ENCODE measurements at places on chromosomes 6 and 20.

- no peak for DNase-seq
Measured at GRCh38 chr6:7373739-7374138, 15.8 kb downstream of the CAGE1 start.

DNA sequence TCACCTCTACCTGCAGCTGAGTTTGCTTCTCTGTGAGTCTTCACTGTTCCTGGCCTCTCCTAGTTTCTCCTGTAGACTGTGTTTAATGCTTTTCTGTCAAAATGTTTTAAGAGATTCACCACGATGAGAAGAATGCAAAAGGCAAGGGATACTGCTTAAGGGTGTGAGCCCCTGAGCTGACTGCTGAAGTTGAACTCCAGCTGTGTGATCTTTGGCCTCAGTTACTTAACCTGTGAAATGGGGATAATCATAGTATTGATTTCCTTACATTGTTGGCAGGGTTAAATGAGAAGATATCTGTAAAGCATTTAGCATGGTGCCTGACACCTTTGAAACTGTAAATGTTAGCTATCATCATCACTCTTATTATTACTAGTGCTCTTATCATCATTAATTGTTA lies 230.2 kb upstream of the MYLIP start:
- DNase-seq = no peak

DNA sequence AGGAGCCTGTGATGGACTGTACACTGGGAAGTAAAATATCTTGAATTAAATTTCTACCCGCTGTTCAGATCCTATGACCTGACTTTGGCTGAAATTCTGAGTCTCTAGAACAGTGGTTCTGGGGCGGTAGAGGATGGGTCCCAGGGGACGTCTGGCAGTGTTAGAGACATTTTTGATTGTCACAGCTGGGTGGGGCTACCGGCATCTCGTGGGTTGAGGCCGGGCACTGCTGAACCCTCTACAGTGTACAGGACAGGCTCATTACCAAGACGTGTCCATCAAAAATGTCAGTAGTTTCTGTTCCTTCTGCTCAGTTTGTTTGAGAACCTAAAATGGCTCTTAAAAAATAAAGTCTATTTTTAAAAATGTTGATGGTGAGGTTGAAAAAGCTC lies 11.5 kb upstream of the RPS6KA2 start:
- no peak for DNase-seq

DNA sequence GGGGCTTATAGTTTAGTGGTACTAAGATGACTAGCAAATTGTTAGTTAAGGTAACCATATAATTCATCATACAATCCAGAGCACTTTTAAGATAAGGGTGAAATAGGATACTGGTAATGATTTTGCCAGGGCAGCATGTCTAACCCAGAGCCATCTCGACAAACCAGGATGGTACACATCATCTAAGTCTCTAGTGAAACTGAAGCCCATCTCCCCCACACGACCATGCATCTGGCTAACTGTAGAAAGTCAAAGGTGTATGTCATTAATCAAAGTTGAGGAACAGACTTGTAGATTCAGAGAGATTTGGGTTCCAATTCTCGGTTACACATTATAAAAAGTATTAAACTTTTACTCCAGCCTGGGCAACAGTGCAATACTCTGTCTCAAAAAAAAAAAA lies 78.3 kb downstream of the PRKN start:
- DNase-seq = no peak

- no peak for DNase-seq
Measured at GRCh38 chr6:44681761-44682160, 294.3 kb downstream of the CDC5L start.

- no peak for DNase-seq
Measured at GRCh38 chr6:24489470-24489869, at the start of gene GPLD1. Gene GPLD1, minus strand, starts transcription at chr6:24489578. Its CDS starts 67 bp downstream, at chr6:24489511.

DNA sequence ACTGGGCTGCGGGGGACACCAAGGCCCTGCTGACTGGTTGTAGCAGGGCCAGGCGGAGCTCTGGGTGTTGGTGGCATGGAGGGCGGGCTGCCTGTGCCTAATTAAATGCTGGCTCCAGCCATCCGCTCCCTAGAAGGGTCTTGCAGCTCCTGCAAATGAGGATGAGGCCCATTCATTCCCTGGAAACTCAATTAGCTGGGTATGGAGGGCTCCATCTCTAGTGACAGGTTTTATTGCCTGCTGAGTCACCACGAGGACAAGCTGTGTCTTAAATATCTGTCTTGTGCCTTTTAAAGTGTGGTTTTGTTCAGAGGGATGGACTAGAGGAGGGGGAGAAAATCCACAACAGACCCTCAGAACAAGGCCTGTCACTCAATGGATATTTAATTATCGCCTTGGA lies 60.9 kb downstream of the SULF2 start:
- DNase-seq = no peak

DNA sequence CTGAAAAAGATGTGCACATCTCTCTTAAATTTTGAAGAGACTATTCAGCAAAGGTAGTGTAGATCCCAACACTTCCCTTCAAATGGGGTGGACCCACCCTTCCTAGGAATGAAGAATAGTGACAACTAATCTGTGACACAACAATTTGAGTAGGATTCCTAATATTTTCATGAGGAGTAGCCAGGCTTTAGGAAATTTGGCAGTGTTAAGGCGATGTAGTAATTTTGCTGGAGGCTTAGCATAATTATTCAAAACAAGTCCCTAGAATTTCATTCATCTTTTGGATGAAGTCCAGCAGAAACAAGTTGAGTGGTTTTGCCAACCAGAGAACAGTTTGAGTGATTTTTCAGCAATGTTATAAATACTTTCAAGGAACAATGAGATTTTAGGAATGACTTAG lies 52.4 kb downstream of the ELOVL4 start:
- DNase-seq = no peak

DNA sequence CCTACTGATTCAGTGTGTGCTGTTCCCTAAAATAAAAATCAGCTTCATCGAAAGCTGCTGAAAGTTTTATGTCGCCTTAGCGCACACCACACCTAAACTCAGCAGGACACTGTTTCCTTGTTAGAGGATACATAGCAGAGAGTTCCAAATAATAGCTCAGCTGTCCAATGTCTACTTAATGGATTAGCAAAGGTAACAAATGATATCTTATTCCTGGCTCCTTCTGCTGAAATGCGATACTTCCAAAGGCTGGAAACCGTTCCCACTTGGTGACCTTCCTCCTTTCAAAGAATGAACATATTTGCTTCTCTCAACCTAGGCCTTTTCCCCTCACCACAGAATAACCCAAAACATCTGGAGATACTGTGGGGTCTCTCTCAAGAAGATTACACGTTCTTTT lies 189.5 kb upstream of the GMDS start:
- DNase-seq = no peak

DNA sequence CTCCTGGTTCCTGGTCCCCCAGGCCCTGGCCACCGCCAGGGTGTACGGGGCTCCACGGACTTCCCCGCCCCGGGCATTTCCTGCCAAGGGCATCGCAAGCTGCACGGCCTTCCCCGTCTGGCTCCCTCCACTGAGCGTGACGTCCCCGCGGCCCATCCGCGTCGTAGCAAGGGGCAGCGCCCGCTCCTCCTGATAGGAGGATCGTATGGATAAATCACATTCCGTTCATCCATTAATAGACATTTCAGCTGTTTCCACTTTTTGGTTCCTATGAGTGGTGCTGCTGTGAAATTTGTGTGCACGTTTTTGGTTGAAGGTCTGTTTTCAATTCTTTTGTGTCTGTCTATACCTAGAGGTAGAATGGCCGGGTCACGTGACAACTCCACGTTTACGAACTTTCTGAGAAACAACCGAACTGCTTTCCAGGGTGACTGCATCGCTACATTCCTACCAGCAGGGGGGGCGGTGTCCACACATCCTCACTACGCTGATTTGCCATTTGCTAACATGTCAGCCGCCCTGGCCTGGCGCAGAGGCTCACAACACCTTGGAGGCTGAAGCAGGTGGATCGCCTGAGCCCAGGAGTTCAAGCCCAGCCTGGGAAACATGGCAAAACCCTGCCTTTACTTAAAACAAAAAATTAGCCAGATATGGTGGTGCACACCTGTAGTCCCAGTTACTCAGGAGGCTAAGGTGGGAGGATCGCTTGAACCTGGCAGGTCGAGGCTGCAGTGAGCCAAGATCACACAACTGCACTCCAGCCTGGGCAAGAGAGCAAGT lies 37.7 kb downstream of the KCNQ2 start:
- DNase-seq = peak; percentile 84

DNA sequence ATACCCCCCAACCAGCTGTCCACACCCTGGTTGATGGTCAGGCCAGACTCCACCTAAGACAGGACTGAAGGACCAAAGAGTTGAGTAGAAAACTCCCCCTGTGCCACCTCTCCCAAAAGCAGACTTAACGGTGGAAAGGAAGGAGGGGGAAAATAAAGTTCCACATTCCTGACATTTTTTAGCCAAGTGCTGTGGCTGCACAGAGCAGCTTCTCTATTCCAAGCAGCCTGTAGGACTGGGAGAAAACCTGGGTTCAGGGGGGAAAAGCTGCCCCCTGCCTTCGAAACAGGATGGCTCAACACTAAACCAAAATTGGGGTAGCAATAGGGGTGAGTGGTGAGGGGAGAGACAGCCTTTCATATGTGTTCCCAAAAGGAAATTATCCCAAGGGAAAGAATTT lies 3.6 kb downstream of the TRAM2 start:
- DNase-seq = no peak

- DNase-seq = no peak
Measured at GRCh38 chr20:47159166-47159565, 197.3 kb downstream of the ZMYND8 start.

GRCh38 chr20:21557241-21558020 lies 43.6 kb upstream of the NKX2-2 start:
- DNase-seq = no peak

- DNase-seq = no peak
Measured at GRCh38 chr6:22110061-22110460, 186.8 kb downstream of the PRL start.

GRCh38 chr6:137206577-137206976 lies 12.6 kb downstream of the IFNGR1 start:
- DNase-seq = no peak

DNA sequence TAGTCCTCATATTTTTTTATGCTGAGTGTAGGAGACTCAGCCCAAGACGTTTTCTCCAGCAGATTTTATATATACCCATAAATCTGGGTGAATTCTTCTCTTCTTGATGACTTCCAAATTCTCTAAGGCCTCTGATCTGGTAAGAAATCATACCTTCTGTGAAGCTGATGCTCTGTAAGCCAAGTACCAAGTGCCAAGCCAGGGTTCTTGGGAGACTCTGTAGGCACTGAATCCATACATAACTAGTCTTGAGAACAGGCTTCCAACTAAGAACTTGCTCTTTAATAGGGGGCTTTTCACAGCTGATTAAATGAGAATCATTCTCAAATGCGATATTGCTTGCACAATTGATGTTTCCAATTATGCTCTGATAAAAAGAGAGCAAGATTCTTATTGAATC lies 87.6 kb downstream of the PRKN start:
- DNase-seq = no peak

DNA sequence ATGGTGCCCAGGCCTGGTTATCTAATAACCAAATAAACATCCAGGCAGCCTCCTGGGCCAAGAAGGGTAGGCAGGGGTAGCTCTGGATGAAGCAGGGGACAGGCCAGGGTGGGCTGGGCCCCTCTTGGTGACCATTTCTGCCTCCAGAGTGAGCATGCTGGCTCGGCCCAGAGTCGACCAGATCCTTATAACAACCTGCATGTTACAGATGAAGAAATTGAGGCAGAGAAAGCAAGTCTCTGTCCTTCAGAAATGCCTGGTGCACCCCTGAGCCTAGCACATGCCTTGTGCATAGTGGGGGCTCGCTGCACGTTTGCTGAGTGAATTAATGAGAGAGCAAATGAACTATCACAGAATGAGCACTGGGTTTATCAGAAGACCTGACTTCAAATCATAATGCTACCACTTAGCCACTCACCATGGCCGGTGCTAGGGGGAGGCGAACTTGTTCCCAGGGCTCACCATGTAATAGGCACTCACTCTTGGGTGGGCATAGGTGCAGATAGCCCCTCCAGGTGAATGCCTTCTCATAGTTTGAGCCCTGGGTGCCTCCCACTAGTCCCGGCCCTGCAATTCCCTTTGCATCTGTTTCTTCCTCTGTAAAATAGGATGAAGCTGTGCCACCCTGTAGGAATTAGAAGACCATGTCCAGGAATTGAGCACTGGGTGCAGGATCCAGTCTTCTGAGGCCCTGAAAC lies 3.8 kb upstream of the APCDD1L start:
- no peak for DNase-seq

GRCh38 chr6:44247338-44248302 lies 719 bp downstream of the HSP90AB1 start:
- peak; percentile 91 for DNase-seq

DNA sequence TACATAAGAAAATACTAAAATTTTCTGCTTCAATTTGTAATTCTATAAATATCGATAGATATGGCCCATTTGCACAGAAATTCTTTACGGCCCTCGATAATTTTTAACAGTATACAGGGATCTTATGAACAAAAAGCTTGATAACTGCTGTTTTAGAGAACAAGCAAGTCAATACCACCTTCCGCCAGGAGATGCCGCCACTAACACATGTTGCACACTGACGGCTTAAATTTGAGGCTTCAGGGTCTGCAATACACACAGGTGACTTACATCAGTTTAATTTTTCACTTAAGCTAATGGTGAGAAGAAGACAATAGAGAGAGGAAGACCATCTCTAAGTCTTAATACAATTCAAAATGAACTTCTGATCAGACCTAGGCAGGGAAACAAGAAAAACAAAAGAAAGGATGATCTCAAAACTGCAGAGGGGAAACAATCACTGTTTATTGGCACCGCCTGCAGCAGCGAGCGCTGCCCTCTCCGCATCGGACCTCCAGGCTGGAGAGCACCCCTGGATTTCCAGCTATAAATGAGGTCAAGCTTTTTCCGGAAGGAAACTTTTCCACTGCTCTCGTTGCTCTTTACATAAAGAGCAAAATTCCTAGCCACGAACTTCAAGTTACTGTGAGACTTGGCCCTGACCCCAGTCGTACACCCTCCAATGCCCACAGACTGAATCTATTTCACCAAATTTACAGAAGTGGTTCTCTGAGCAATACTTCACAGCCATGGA lies 53.9 kb downstream of the OTOR start:
- peak; percentile 68 for DNase-seq

GRCh38 chr6:22333802-22334201 lies 37.0 kb upstream of the PRL start:
- DNase-seq = no peak

DNA sequence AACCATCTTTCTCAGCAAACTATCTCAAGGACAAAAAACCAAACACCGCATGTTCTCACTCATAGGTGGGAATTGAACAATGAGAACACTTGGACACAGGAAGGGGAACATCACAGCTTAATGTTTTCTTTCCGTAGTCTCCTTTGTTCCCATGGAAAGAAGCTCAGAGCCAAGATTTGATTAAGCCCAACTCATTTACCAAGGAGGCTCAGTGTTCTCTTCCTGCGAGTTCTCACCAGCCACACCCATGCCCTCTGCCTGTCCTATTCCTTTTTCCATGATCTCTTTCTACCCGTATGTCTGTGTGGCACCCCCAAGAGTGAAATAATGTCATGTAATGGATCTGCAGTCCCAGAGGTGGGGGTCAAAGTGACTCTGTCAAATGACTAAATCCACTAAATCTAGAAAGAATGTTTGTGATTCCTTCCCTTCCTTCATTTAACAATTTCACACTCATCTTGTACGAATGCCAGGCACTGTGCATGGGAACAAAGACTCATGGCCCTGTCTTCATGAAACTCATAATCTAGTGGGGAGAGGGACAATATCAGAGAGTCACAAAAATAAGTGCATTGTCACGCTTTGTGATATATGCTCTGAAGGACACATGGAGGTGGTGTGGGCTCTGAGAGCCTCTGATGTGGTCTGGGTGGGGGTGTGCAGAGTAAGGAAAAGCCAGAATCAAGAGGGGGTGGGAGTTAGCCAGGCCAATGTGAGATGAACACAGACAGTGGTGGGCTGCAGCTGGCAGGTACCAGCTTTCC lies 292.1 kb downstream of the CDC5L start:
- DNase-seq = no peak
